ENCODE measurements at places on chromosomes 5 and 9. TPM values are rescaled to one million over a fixed set of nuclear protein-coding genes. Genes with fewer than 3 reads are reported as not detected.

- H3K4me1 ChIP-seq = no peaks in the 10 kb centered on the region
- no peaks in the 10 kb centered on the region for H3K36me3 ChIP-seq
- no peak overlapping the region for H3K27ac ChIP-seq
- DNase-seq = no peak
- no peaks in the 10 kb centered on the region for H3K27me3 ChIP-seq
These were observed 18.8 kb downstream of the GLE1 start for GRCh38 chr9:128523199-128523925.

DNA sequence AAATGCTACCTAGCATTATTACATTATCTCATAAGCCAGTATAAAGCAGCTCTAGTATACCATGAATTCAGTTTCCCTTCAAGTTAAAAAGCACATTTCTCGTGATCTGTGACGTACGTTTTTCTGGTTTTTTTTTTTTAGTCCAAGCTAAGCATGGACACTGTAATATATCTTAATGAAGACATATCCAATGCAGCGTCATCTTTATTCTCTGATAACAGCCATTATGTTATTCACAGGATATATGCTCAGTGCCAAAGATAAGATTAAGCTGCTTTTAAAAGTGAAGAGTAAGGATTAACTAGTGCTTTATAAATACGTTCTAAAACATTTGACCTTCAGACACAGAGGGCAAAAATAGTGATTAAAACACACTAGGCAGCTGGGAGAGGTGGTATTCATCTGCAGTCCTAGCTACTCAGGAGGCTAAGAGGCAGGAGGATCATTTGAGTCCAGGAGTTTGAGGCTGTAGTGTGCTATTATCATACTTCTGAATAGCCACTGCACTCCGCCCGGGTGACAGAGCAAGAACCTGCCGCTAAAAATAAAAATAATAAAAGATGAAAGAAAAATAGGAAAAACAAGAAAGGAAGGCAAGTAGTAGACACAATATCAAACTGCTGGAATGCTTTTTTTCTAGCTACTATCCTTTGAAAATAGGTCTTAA, 7.7 kb downstream of the CSNK1A1 start:
- H3K36me3 ChIP-seq = no peaks in the 10 kb centered on the region
- no peaks in the 10 kb centered on the region for H3K4me1 ChIP-seq
- H3K27me3 ChIP-seq = no peaks in the 10 kb centered on the region
- DNase-seq = no peak
- no peak overlapping the region for H3K4me3 ChIP-seq

The SV2C gene
- total RNA-seq = 1.3 TPM

- DNase-seq = no peak
- H3K36me3 ChIP-seq = no peaks in the 10 kb centered on the region
- no peak overlapping the region for H3K27ac ChIP-seq
- no peaks in the 10 kb centered on the region for H3K4me1 ChIP-seq
- H3K4me3 ChIP-seq = no peak overlapping the region
These were observed 50.8 kb downstream of the GABBR2 start for GRCh38 chr9:98657897-98658296.

DNA sequence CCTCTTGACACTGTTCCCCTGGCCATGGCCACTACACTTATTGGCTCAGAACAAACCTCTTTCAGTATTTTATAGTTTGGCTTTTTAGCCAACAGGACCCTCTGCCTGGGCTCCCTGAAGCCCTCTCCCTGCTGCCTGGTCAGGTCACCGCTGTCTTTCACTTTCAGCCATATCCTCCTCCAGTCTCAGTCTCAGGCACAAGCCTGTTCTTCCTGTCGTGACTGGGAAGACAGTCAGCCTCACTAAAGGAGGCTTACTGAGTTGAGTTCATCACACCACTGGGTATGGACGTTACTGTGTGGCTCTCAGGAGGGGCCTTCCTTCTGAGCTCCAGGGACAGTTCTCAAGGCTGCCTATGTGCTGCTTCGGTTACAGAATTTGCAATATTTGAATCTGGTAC, 2.0 kb downstream of the QSOX2 start:
- H3K4me1 ChIP-seq = peaks cover 11% of the 10 kb centered on the region
- DNase-seq = no peak

- H3K36me3 ChIP-seq = no peaks in the 10 kb centered on the region
- H3K27ac ChIP-seq = no peak overlapping the region
- no peaks in the 10 kb centered on the region for H3K4me1 ChIP-seq
These were observed 92.8 kb upstream of the VCAN start for GRCh38 chr5:83378624-83379289.

The IRX1 gene
- total RNA-seq = 19.7 TPM

The SH3RF2 gene
- 9.4 TPM for total RNA-seq

DNA sequence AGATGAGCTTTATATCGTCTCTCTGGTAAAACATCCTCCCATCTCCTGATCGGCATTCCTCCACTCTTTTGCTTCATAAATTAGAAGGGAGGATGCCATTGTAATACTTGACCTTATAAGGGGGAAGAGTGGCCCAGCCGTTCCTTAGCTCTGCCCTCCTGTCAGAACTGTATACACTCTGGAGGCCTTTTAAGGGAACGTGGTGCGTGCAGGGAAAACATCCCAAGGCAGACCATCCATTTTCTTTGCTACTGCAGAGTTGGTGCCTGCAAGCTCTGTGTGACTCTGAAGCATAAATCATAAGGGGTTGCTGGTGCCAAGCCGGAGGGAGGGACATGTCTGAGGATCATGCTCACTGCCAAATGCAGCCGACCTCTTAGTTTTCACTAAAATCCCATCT, 90.4 kb downstream of the PGM5 start:
- H3K27me3 ChIP-seq = no peaks in the 10 kb centered on the region
- H3K27ac ChIP-seq = no peak overlapping the region
- no peaks in the 10 kb centered on the region for H3K4me1 ChIP-seq
- no peak for DNase-seq
- no peaks in the 10 kb centered on the region for H3K36me3 ChIP-seq

The ZBED3 gene
- 4.8 TPM for total RNA-seq

DNA sequence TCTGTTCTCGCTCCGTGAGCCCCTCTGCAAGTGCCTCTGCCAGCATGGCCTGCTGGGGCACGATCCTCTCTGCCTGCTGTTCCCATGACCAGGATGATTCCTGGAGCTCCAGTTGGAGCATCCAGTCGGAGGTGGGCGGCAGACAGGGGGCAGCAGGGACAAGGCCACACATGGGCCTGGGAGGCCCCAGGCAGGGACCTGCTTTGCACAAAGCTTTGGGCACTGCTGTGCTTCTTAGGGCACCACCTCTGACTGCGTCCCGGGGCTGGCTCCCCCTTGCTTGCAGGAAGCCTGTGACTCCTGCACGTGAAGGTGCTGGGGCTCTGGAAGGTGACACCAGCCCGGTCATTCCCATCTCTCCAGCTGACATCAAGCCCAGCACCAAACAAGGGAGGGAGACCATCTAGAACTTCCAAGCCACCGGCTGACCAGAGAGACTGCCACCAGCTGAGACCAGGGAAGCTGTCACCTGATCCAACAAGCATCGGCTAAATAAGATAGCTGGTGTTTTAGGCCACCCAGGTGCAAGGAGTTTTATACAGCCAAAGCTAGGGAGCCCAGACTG, 174.8 kb upstream of the FOXD4L5 start:
- no peaks in the 10 kb centered on the region for H3K36me3 ChIP-seq
- H3K27me3 ChIP-seq = no peaks in the 10 kb centered on the region
- DNase-seq = no peak

The BHMT2 gene
- 63.7 TPM for total RNA-seq

- no peaks in the 10 kb centered on the region for H3K36me3 ChIP-seq
- no peaks in the 10 kb centered on the region for H3K4me1 ChIP-seq
- H3K4me3 ChIP-seq = no peak overlapping the region
- no peak for DNase-seq
These were observed 28.2 kb downstream of the YIPF5 start for GRCh38 chr5:144142139-144142823.

DNA sequence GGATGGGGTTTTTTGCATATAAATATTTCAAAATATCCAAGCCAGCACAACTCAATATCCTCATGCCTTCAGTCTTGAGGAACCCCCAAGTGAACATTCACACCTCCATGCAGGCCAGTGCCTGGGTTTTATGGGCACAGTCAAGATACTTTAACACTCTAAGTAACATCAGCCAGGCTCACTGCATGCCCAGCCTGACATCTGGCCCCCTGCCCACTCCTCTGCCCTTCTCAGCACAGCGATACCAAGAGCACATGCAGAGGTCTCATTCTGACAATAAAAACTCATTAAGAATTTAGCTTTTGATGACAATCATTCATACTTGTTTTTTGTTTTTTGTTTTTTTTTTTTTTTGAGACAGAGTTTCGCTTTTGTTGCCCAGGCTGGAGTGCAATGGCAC, 250.0 kb downstream of the CWC27 start:
- H3K4me3 ChIP-seq = no peak overlapping the region
- no peaks in the 10 kb centered on the region for H3K4me1 ChIP-seq
- no peaks in the 10 kb centered on the region for H3K36me3 ChIP-seq
- no peak for DNase-seq
- no peaks in the 10 kb centered on the region for H3K27me3 ChIP-seq
- H3K27ac ChIP-seq = no peak overlapping the region

The FOXD4L6 gene
- total RNA-seq = not detected

The N4BP3 gene
- 9.8 TPM for total RNA-seq

GRCh38 chr5:16615741-16616535, 859 bp downstream of the RETREG1 start:
- H3K27me3 ChIP-seq = no peaks in the 10 kb centered on the region
- no peaks in the 10 kb centered on the region for H3K4me1 ChIP-seq
- H3K27ac ChIP-seq = peak overlapping the region; percentile 81
- H3K4me3 ChIP-seq = peak overlapping the region; percentile 74
- H3K36me3 ChIP-seq = no peaks in the 10 kb centered on the region
- no peak for DNase-seq

DNA sequence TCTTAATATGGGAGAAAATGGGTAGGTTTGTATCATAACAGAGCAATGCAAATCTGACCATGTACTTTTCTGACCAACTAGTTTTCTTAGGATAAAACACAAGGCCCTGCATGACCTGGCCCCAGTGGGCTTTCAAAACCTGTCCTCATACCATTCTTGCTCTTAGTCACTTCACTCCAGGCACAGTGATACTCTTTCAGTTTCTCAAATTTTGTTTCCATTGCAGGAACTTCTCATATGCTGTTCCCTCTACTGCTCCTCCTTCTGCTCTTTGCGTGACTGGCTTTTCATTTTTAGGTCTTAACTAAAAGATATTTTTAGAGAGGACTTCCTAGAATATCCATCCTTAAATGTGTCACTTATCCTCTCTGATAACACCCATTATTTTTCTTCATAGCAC, 112.4 kb downstream of the INIP start:
- H3K27ac ChIP-seq = no peak overlapping the region
- H3K4me3 ChIP-seq = no peak overlapping the region
- no peaks in the 10 kb centered on the region for H3K27me3 ChIP-seq

DNA sequence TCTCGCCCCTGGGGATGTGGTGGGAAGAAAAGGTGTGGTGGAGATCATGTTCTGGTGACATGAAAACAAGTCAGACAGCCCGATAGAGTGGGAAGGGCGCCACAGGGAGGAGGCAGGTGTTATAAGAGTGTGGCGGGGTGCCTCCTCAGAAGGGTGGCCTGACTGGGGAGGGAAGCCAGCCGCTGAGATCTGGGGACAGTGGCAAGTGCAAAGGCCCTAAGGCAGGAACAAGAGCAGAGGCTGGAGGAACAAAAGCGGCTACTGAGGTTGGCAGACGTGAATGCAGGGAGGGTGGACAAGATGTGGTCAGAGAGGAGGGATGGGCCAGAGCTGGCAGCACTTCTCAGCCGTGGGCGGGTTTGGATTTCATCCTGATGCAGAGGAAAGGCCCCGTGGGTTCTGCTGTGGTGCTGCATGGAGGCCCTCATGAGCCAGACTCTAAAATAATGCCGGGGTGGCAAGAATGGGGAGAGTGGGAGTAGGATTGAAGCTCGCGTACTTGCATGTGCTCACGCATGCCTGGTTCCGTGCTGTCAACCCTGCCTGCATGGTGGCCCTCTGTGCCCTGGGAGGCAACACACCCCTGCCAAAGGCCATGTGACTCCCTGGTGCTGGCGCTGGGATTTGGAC, 89.2 kb downstream of the MVB12B start:
- H3K27me3 ChIP-seq = no peaks in the 10 kb centered on the region
- H3K4me1 ChIP-seq = no peaks in the 10 kb centered on the region
- H3K4me3 ChIP-seq = no peak overlapping the region

- no peak for DNase-seq
- no peaks in the 10 kb centered on the region for H3K36me3 ChIP-seq
- H3K27me3 ChIP-seq = no peaks in the 10 kb centered on the region
- no peak overlapping the region for H3K27ac ChIP-seq
These were observed 6.9 kb downstream of the SOHLH1 start for GRCh38 chr9:135692410-135692809.

DNA sequence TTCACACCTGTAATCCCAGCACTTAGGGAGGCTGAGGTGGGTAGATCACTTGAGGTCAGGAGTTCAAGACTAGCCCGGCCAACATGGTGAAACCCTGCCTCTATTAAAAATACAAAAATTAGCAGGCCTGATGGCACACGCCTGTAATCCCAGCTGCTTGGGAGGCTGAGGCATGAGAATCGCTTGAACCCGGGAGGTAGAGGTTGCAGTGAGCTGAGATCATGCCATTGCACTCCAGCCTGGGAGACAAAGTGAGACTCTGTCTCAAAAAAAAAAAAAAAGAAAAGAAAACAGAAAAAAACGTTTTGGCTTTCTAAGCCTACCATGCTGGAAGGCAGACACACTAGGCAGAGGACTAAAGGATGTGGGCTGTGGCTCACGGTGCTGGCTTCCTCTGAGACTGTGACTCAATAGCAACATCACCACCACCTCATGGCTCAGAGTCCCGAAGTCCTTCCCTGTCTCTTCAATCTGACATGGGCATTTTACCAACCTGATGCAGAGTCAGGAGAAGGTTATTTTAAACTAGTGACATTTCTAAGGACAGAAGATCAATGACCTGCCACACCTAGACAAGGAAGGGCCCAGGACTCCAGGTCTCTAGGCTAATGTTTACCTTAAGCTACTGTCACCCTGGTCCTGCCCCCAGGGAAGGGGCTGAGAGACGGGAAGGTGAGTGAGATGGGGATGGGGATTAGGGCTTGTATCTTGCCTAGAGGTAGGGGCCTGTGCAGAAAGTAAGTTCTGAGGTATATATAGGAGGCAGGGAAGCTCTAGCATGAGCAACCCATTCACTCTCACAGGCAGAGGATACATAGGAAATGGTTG, 3.7 kb downstream of the ECSCR start:
- H3K36me3 ChIP-seq = no peaks in the 10 kb centered on the region
- H3K27me3 ChIP-seq = no peaks in the 10 kb centered on the region
- peak overlapping the region; percentile 25 for H3K4me3 ChIP-seq
- peak overlapping the region; percentile 58 for H3K27ac ChIP-seq

GRCh38 chr9:80842389-80842788, 847.0 kb downstream of the TLE1 start:
- H3K27ac ChIP-seq = no peak overlapping the region
- H3K36me3 ChIP-seq = no peaks in the 10 kb centered on the region
- no peaks in the 10 kb centered on the region for H3K4me1 ChIP-seq

DNA sequence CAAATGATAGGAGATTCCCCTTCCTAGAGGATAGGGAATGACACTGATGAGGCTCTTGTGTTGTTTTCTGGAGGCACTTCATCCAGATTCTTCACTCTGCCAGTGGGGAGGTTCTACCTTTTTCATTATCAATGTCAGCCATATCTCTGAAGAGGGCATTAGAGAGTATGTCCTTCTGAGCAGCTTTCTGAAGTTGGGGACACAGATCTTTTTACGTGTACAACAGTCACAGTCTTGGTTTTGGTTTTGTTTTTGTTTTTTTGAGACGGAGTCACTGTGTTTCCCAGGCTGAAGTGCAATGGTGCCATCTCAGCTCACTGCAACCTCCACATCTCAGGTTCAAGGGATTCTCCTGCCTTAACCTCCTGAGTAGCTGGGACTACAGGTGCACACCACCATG, 22.6 kb downstream of the CENPH start:
- no peaks in the 10 kb centered on the region for H3K36me3 ChIP-seq
- no peak overlapping the region for H3K4me3 ChIP-seq
- no peaks in the 10 kb centered on the region for H3K4me1 ChIP-seq
- no peak for DNase-seq
